ENCODE measurements at places on chromosomes 6 and 20.
A peak's percentile ranks its signal among the peaks of the same experiment; 100 is the strongest.

- DNase-seq, result no peak
Observed at GRCh38 chr6:20197251-20197650, 15.0 kb downstream of the MBOAT1 start.

GRCh38 chr20:46717818-46718541 is 8.5 kb downstream of the SLC2A10 start:
- no peak for DNase-seq

DNA sequence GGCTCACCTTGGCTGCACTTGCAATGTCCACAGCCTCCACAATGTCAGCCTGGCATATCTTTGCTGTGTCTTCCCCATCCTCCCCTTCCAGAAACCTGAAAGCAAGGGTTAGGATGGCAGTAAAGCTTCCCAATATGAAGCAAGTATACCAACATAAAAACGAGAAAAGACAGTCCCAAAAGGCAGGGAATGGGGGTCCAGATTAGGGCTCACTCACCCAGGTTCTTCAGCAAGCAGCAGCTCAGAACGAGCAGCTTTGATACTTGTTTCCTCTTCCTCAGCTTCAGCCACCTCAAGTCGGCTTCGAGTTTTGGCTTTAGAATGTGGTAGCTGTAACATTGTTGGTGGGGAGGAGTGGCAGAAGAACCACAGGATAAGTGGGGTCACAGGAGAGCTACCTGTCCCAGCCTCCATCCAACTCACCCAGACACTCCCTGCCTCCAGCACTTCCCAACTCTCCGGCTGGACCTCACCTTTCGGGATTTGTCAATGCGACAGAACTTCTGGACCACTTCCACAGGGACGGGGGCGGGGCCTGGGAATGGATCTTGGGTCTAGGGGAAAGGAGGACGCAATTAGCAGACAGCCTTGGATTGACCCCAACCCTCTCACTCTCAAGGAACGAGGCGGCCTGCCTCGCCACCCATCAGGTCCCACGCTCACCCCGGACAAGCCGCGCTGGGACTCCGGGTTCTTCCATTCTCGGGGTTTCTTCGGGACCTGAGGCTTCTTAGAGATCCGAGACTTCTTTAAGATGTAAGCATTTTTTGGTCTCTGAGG is 708 bp downstream of the WDR46 start:
- no peak for DNase-seq

DNA sequence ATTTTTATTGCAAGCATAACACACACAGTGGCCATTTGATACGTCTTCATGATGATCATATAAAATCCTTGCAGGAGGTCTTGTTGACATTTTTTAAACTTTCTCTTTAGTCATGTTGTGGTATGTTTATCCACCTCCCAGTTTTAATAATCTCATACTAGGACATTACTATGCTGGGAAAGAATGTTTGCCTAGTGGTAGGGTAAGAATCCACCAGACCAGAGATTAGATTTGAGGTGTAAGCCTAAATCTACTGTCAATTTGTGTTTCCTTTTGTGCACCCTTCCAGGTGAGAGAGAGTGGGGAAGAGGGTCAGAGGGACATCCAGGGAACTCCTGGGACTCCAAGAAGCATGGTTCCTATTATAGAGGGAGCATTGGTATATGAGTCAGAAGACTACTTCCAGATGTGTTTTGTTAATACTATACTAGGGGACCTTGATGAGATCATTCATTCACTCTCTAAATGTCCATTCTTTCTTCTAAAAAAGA is 298.3 kb upstream of the SASH1 start:
- DNase-seq, result no peak

DNA sequence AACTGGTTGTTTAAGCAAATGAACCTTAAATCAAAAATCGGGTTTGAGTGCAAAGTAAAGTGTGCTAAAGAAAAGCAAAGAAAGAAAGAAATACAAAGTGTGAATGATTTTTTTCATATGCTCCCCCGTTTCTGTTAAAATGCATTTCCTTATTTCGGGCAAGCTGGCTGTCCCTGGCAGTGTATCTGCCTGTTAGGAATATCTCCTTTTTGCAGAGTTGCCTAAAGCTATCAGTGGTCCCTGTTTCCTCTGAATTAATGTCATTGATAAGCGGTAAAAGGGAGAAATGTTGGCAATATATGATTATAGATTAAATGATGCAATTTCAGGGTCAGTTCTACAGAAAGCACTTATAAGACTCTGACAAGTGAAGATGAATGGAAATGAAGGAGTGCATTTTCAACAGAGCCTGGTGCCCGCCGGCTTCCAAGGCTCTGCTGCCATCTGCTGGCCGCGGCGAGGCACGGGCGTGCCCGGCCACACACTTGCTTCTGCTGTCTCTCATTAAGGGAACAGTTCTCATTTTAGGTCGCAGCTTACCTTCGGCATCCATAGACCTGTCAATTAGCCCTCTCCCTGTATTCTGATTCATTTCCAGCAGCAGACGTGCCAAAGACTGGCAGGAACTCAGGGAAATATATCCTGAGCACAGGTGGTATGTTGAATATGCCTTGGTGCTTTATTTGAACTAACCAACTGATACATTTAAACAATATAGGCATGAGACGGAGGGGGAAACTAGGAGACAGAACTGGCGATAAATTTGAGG is 381.9 kb downstream of the C6orf118 start:
- peak; percentile 43 for DNase-seq

GRCh38 chr20:13105864-13106457 is 97.2 kb downstream of the SPTLC3 start:
- peak; percentile 8 for DNase-seq

DNA sequence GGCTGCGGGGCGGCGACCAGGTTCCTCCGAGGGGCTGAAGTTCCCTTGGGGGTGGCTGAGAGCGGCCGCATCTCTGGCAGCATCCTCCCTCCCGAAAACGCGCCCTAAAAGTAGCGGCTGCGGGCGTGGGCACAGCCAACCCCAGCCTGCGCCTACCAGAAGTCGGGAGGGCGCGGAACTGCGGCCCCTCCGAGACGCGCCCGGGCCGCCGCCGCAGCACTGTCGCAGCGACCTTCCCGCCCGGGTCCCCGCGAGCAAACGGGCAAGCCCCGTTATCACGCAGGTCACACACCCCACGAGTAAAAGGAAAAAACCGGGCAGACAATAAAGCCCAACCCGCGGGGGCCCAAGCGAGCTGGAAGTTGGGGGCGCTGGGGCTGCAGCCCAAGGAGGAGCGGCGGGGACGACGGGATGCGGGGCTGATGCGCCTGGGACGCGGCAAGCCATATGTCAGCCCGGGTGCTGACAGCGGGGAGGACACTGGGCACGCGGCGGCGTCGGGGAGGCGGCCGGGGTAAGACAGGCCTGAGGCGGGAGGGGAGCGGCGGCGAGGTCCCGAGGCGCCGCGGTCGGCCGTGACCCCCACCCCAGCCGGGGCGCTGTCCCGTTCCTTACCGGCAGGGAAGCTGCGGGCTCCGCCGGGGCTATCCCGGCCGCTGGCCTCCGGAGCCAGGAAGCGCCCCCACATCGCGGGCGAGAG is 659 bp downstream of the CEP85L start:
- DNase-seq, result no peak

GRCh38 chr6:130716466-130716865 is 110.7 kb upstream of the SMLR1 start:
- DNase-seq, result no peak

GRCh38 chr6:12369781-12370262 is 79.7 kb downstream of the EDN1 start:
- no peak for DNase-seq

DNA sequence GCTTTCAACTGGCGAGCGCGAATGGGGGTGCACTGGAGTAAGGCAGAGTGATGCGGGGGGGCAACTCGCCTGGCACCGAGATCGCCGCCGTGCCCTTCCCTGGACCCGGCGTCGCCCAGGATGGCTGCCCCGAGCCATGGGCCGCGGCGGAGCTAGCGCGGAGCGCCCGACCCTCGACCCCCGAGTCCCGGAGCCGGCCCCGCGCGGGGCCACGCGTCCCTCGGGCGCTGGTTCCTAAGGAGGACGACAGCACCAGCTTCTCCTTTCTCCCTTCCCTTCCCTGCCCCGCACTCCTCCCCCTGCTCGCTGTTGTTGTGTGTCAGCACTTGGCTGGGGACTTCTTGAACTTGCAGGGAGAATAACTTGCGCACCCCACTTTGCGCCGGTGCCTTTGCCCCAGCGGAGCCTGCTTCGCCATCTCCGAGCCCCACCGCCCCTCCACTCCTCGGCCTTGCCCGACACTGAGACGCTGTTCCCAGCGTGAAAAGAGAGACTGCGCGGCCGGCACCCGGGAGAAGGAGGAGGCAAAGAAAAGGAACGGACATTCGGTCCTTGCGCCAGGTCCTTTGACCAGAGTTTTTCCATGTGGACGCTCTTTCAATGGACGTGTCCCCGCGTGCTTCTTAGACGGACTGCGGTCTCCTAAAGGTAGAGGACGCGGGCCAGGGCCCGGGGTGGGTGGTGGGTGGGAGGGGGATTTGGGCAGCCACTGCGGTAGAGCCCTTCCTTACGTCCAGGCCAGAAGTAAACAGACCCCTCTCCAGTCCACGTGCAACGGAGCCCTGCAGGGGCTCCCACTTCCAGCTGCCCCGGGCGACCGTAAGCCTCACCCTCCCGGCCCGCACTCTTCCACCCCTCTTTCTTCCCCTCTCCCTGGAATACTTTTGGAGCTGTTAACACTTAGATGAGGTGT is 998 bp downstream of the BMP2 start:
- DNase-seq, result no peak

DNA sequence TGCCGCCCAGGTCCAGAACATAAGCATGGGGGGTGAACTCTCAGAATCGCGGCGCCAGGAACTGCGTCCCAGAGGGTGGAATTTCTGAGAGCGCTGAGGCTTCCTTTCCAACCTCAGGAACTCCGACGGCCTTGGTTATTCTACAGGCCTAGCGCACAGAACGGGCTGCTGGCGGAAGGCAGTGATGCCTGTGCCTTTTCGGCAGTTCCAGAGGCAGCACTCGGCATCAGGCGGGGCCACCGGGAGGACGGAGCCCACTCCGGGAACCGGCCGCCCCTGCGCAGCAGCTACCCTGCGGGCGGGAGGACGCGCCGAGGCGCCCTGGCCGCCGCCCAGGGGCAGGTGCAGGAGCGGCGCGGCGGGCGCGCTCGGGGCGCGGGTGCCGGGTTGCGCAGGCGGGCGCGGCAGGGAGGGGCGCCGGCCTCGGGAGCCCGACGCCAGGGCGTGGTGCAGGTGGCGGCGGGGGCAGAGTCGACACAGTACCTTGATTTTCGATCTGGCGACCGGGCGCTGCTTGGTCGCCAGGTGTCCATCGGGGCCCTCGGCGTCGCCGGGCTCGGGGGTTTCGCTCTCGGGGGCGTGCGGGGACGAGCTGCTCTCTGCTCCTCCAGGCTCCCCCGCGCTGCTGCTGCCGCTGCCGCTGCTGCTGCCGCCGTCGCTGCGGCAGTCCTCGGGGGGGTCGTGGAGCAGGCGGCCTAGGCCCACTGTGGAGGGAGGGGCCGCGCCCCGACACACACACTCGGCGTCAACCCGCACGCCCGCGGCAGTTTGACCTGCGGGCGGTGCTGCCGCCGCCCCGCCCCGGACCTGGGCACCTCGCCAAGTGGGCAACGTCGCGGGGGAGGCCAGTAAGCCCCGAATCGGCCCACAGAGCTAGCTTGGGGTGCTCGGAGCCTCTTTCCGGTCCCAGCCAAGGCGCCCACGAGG is 1.3 kb downstream of the OVOL2 start:
- DNase-seq, result no peak

DNA sequence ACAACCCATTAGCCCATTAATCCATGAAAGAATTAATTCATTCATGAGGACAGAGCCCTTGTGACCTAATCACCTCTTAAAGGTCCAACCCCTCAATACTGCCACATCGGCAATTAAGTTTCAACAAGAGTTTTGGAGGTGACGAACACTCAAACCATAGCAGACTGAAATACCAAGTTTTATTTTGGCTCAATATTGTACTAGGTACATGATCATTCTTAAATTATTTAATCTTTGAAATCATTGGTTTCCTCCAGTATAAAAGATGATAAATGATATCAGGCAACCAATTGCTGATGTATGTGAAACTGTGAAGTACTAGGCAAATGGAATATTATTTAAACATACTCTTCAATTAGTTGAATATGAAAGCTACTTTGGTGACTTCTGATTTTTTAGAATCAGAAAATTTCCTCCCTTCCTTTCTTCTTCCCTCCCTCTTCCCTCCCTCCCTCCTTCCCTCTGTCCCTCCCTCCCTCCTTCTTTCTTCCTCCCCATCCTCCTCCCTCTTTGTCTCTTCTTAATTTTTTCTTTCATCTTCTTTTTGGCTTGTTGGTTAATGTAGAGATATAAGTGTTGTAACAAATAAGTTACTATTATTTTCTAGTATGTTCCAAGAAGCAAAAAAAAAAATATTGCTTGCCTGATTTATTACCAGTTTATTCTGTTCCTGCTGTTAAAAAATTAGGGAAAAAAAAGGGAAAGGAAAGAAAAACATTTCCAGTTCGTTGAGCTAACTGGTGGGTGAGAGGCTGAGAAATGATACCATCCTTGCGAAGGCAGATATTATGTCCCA is 233.9 kb upstream of the ZNF217 start:
- no peak for DNase-seq

DNA sequence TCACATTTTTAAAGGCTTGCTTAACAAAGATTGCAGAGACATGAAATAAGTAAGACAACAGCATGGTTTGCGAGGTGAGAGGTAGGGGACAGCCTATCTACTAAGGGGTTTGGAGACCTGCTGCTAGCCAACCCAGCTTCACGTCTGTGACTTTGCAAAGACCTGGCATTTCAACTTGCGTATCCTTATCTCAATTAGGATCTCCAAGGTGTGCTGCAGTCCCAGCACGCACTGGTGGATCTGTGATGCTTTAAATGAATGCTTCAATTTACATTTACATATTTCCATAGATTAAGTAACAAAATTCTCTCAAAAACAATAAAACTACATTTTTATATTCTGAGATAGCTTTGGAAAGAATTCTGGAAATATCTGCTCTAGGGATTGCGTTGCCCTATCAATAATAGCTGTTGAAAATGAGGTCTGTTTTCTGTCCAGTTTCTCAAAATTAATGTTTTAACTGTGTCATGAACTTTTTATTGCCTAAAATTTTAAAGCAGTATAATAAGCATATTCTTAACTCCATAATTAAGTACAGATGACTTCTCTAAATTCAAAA is 124.4 kb upstream of the EDN1 start:
- DNase-seq, result no peak

- DNase-seq, result no peak
Observed at GRCh38 chr6:10420546-10421157, 5.8 kb upstream of the TFAP2A start.

DNA sequence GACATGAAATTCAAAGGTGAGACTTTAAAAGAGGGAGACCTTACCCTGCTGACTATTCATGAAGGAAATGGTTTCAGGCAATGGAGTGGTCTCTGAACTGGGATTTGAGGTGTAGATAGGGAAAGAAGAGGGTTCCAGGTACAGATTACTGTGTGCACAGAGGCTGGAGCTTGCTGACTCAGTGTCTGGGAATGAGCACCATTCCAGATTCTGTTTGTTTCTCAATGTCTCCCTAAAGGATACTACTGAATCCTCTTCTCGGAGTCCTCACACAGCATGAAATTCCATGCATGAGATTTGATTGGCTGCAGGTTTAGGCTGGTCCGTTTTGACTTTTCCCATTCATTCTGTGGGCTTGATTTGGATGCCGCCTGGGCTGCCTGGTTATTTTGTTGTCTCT is 49.0 kb downstream of the PPP1R14C start:
- DNase-seq, result no peak

- no peak for DNase-seq
Observed at GRCh38 chr6:13437218-13437996, 50.0 kb downstream of the GFOD1 start.
